Occipital lobe (tissue), 3 donors: ENCODE measurements at places on chromosomes 5 and 9.

- DNase-seq = no peak
Measured at GRCh38 chr5:168941901-168942300, 359.0 kb downstream of the SLIT3 start.

GRCh38 chr9:35628389-35628991, 10.3 kb upstream of the CD72 start:
- no peak for DNase-seq

DNA sequence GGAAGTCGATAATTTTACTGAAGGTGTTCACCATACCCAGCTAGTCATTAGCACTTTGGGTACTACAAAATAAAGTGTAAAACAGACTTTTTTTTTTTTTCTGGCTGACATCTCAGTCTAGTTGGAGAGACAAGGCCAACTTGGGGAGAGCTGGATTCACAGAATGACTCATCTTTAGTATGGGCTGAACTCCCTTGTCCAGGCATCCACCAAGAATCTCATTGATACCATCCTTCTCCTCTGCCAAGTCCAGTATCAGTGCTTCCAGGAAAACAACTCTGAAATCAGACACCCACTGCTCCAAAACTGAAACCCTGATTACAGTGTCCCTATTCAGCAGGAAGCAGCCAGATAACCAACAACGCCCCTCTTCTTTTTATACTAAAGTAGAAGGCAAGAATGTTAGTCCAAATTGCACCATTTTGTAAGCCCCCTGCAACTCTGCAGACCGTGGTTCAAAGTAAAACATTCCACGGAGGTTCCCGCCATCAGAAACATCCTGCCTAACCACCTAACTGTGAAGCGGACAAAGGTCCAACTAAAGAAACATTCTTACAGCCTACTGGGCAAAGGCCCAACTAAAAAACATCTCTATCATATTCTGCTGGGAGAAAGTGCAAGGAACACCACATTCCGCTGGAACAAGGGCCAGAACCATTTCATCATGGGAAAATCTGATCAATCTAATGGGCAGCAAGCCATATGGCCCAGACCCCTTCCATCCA, 728.2 kb downstream of the BRINP1 start:
- DNase-seq = no peak

- no peak for DNase-seq
Measured at GRCh38 chr9:112945620-112946208, 55.0 kb upstream of the SLC46A2 start.

GRCh38 chr5:14944350-14944739, 72.8 kb upstream of the ANKH start:
- DNase-seq = no peak

- no peak for DNase-seq
Measured at GRCh38 chr5:139692679-139693308, 44.6 kb downstream of the CXXC5 start.

DNA sequence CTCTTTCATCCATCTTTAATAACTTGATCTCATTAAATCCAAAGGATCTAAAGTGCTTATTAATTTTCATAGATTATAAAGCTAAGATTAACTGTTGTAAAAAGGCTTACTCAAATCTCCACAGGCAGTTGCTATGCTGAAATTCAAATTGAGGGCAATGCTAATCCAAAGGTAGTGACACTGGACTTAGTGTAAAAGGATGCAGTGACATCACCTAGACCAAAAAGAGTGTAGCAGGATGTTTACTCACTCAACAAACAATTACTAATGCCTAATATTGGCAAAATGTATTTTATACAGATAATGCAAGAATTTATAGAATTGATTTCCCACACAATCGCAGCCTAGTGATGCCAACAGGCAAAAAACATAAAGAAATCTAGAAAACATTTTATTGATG, 756.2 kb downstream of the CDH9 start:
- DNase-seq = no peak

DNA sequence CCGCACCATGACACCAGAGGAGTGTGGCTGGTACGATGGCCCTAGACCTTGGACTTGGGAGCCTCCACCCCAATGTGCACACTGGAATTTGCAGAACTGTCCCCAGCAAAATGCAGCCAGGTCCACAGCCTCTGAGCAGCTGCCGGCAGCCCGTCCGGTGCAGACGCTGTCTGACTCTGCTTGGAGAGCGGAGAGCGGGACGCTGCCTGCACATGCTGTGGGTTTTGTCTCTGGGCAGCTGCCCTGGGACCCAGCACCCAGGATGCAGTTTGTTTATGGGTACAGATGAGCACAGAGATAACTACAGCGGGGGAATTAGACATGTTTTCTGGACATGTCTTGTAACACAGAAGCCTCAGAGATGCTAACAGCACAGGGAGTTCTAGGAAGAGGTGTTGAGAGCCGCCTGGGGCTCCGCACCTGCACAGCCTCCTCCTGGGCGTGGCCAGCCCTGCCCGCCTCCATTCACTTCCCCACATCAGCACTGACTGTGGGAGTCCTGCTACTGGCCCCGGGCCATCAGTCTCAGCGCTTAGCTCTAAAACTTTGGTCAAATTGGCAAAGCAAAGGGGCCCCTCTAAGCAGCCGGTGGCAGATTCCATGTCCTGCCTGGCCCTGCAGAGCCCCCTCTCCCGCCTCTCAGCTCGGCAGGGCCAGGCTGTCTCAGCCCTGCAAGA, 159.6 kb downstream of the IRX2 start:
- no peak for DNase-seq

GRCh38 chr5:168415971-168416370, 70.3 kb upstream of the RARS1 start:
- DNase-seq = no peak

DNA sequence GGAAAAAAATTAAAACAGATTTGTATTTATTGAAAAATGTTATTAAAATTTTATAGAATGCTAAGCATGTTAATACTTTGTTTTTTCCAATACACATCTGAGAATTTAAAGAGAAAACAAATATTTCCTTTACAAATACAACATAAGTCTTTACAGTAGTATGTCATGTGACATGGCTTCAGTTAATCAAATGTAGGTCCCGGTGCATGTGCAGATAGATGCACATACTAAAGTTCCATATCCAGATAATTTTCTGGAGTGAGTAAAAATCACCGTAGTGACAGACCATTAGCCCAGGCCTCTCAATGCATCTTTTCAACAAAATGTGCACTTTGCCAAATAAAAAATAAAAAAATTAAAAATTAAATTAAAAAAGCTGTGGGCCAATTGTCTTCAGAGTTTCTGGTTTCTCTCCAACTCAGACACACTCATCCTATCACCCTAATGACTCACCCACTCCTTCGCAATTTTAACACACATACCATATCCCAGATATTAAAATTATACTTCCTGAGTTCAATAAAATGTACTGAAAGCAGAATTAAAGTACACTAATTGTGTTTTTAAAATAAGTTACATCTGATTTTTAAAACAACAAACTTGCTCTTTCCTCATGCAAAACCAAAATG, 508.1 kb downstream of the NR2F1-AS1 start:
- DNase-seq = no peak

DNA sequence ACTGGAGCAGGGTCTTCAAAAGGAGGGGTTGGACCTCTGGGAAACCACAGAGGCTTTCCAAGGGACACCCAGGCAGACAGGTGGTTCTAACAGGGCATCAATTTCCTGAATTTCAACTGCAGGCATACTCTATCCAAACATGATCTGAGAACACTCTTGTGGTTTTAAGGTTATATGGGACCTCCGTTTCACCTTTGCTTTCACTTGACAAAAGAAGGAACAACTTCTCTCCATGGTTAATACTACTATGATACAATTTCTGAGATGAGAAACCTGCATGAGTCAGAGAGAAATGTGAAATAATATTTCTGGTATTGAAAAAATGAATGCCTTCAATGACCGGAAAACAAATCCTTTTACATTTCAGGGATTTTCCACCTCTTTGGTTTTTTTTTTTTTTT, 28.0 kb upstream of the ERAP1 start:
- DNase-seq = no peak

DNA sequence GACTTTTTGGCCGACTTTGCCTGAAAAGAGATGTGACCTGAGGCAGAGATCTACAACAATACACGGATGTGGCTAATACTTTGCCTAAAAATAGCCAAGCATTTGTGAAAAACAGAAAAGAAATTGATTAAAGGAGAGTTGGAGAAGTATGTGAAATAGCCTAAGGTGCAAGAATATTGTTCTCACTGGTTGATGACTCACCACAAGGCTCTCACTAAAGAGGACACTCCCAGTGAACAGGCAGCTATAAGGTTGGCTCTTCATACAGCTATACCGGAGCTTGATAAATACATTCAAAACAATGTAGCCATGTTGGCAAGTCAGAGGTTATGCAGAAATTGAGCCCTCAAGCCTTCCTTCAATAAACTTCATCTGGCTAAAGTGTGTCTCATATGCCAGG, 317.2 kb upstream of the GRAMD2B start:
- no peak for DNase-seq

DNA sequence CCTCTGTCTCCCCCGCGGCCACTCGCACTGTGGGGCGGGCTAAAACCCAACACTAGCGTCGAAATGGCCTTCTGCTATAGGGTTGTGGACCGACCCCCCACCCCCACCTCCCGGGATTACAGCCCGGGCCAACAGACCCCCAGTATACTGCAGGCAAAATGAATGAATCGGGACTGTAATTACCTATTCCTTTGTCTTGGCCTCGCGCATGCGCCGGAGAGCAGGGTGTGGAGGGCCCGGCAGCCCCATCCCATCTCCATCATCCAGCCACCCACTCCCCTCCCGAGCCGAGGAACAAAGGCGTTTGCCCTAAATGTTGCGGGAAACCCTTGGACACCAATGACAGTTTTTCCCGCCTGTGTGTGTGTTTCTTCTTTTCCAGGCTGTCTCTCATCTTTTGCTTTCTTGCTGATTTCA, 1.6 kb downstream of the BASP1 start:
- DNase-seq = peak; percentile 35

- DNase-seq = no peak
Measured at GRCh38 chr5:45017568-45017967, 208.8 kb downstream of the MRPS30 start.

DNA sequence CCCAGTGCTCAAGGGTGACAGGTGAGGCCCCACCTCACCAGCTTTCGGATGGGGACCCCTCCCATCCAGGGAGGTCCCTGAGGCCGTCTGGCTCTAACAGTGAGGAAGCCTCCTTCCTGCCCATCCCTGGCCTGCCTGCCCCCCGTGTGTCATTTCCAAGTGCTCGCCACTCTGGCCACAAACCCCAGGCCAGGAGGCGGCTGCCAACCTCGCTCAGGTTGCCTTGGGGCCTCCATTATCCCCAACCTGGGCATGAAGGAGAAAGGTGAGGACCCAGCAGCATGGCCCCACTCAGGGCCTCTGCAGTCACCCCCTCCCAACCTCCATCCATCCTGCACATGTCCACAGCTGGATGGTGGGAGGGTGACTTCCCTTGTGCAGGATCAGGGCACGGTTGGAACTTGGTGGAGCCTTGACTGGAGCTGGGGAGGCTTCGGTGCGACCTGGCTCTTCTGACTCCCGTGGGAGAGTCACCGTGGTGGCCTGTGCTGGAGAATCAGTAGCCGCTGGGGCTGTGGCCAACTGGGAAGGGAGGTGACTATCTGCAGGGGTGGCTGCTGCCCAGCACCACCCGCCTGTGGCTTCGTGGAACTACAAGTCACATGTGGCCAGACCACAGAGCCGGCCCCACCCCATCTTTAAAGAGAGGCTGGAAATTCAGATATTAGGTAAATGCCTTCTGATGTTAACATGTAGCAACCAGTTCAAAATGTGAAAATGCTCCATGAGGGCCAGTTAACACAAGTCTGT, 37.5 kb upstream of the GFPT2 start:
- DNase-seq = no peak

DNA sequence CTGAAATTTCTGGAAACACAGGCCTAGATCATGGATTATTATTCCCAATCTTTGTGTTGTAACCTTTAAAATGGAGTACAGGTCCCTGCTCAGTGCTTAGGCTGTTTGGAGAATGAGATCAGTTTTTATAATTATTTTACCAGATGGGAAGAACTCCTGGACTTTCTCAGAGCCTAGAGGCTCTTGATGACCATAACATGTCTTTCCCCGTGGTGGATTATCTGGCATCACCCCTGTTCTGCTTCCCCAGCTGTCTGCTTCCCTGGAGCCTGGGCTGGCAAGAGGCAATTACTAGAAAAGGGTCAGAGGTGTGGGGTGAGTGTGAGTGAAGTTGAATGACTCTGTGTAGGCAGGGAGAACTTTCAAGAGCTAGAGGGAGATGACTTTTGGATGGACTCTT, 143.0 kb downstream of the CARTPT start:
- DNase-seq = no peak

GRCh38 chr5:128870373-128870772, 94.9 kb upstream of the SLC27A6 start:
- DNase-seq = no peak

DNA sequence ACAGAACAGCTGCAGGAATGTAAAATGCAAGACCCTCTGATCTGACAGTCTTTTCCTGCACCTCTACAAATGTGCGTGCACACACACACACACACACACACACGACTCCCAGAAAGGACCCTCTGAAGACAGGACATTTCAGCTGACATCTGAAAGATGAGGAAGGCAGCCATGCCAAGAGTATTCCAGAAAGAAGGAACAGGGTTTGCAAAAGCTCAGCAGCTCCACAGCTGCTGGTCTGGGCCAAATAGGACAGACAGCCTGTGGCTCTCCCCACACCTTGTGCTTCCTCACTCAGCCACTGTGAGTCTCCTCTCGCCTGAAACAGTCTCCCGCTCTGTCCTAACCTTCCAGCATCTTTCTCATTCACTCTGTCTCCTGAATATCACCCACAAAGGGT, 189.0 kb downstream of the PALM2AKAP2 start:
- DNase-seq = no peak

GRCh38 chr5:72511366-72511765, 4.2 kb upstream of the ZNF366 start:
- DNase-seq = no peak

GRCh38 chr9:92474587-92474986, 7.7 kb downstream of the ASPN start:
- no peak for DNase-seq

GRCh38 chr9:76529653-76530052, 70.7 kb downstream of the GCNT1 start:
- DNase-seq = no peak

DNA sequence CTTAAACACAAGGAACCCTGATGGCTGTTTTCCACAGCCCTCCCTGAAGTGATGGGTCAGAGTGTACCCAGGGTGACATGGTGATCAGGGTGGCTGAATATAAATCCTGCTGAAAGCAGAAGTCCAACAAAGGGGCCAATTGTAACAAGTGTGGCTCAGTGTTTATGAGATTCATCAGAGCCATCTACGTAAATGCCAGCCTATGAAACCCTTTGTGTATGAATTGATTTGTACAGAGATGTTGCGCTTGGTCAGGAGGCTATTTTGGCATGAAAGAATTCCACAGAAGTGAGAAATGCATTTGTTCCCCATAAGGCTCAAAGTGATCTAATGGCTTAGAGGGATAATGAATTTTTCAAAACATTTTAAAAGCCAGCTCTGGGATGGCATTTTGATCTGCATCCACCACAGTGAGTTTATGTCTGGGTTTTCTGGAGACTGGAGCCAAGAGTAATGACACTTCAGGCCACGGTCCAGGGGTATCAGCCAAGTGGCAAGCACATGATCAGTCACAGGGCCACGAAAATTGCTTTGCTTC, 12.4 kb downstream of the PRUNE2 start:
- DNase-seq = peak; percentile 58
